Left cardiac atrium (tissue), 4 donors: ENCODE measurements at places on chromosomes 3 and 15. TPM values are rescaled to one million over a fixed set of nuclear protein-coding genes. Genes with fewer than 3 reads are reported as not detected.

DNA sequence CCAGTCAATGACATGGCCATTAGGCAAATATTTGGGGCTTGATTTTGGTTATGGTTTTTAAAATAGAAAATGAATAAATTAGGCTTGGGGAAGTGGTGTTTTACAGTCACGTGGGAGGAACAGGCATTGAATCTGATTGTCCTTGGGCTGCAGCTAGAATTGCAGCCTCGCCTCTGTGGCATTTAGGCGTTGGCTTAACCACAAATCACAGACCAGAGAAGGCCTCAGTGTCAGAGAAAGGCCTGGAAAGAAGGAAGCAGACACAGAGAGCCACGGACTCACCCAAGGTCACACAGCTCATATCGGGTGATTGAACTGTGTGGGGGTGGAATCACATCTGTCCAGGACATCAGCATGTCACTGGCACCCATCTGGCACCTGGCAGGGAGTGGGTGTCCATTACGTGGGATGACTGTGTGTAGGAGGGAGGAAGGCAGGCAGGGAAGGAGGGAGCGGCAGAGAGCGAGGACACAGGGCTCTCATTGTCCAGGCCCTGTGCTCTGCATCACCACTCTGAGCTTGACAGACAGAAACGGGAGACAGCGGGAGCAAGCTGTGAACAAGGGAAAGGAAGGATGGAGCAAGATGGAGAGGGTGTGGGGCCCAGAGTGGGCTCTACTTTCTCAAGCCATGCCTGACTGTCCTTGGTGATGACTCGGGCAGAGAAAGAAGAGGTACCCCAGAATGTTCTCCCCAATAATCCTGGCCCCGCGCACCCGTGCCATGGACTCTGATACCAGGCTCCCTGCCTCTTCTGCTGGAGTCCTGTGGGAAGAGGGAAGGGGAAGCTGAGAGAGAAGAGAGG lies 186.4 kb downstream of the FAM43A start:
- DNase-seq = no peak

Gene PLCL2
- 38.6 TPM for total RNA-seq

- no peak for DNase-seq
Observed at GRCh38 chr3:68403741-68404140, 528.6 kb downstream of the TAFA4 start.

- DNase-seq = no peak
Observed at GRCh38 chr15:51310064-51310463, 28.3 kb downstream of the CYP19A1 start.

Gene ZSCAN2
- 5.0 TPM for total RNA-seq

Gene PLS1
- total RNA-seq = 1.5 TPM

Gene GNAT1
- not detected for total RNA-seq

DNA sequence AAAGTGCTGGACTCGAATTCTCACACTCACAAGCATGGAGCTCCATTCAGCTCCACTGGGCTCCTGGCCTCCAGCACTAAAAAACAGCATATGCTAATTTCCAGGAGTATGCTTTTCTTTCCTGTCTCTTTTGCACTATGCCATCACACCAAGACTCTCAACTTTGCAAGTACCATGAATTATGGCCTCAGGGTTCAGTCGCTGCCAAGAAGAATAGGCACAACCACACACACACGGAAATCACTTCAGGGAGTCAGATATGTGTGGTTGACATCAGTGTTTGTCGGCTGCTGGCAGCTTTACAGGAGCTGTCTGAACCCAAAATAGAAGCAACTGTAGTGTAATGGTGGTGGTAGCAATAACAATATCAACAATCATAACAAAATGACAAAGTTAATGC lies 305.0 kb upstream of the SLCO3A1 start:
- peak; percentile 46 for DNase-seq

Gene SERPINI1
- total RNA-seq = 4.1 TPM

GRCh38 chr3:85539232-85539631 lies 580.4 kb downstream of the CADM2 start:
- no peak for DNase-seq

DNA sequence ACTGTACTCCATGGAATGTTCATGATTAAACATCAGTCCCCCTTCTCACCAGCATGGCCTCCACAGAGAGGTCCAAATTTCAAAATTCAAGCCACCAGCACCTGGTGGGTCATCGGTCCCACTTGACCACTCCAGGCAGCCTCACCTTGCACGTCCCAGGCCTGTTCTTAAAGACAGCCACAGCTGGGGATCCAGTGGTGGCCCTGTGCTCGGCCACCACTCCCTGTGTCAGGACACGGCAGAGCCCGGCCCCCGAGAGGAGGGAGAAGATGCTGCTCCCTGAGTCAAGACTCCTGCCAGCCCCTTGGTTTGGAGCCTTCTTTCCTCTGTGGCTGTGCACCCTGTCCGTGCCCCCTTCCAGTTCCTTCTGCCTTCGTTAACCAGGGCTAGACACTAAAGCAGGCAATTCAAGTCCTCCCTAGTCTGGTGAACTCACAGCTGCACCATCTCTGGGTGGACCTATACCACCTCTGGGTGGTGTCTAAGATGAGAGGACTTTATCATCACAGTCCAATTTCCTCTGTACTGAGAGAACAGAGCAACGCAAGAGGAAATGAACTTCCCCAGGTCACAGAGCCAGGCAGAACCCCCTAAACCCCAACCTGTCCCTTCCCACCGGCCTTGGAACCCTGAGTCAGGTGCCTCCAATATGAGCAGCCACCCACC lies 97.1 kb downstream of the MEGF11 start:
- no peak for DNase-seq

- no peak for DNase-seq
Observed at GRCh38 chr15:47503876-47504275, 213.4 kb upstream of the SEMA6D start.

Gene STRIT1
- not detected for total RNA-seq

GRCh38 chr3:11452885-11453847 lies 181.0 kb downstream of the ATG7 start:
- peak; percentile 64 for DNase-seq

DNA sequence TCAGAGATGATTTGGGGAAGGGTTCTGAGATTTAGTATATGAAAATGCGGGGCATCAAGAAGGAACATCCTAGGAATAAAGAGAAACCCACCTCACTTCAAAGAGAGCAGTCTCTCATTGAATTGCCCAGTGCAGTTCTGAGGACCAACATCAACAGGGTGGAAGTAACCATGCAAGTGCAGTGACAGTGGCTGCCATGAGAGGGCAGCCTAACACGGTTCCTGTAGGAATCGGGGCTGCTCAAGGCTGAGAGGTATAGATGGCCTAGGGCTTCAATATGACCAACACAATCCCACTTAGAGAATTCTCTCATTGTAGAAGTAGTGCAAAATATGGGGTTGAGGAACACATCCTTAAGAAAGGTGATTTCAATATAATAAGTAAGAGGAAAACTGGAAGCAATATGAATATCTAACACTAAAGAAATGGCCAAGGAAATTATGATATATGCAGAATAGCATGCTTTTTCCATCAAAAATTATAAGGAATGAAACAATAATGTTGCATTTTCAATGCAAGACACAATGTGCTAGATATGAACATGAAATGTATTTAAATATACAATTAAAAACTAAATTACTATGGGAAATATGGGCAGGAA lies 51.1 kb upstream of the ARRDC4 start:
- DNase-seq = peak; percentile 50

DNA sequence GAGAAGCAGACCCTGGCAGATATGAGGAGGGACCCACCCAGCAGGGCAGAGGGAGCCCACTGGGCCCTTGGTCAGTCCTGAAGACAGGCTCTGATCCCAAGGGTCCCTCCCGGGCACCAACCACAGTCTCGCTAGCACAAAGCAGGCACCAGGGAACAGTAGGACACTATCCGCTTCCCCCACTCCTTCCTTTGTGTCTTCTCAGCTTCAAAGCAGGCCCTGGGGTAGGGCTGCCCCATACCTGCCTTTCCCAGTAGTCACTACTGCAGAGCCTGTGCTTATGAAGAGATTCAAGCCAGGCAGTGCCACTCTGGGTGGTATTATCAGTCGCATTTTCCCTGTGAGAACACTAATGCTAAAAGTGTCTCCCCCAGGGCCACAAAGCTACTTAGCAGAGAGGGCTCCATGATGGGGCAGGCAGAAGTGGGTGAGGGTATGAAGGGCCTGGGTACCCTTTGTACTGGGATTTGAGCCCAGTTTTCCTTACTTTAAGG lies 32.7 kb downstream of the SRPRB start:
- DNase-seq = no peak

Gene FBXW12
- total RNA-seq = not detected

Gene RMDN3
- total RNA-seq = 20.7 TPM

Gene FGD5
- total RNA-seq = 28.7 TPM

DNA sequence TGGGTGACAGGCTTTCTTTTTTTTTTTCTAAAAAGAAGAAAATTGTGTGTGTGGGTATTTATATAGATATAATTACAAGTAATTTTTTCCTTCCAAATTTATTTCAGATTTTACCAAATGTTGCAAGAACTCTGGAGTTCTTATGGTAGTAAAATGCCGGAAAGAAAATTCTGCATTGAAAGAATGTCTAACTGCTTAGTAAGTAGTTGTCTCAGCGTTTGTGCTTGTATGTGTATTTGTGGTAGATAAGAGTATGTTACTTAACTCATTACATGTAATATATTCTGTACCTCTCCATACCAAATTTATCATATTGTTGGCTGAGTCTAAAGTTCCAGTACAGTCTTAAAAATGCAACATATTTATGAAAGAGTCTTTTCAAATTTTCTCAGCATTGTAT lies 32.3 kb upstream of the ZCWPW2 start:
- no peak for DNase-seq
